ENCODE measurements at places on chromosomes 5 and 9.

- no peak for DNase-seq
These were observed 7.2 kb downstream of the BAG1 start for GRCh38 chr9:33257276-33257675.

DNA sequence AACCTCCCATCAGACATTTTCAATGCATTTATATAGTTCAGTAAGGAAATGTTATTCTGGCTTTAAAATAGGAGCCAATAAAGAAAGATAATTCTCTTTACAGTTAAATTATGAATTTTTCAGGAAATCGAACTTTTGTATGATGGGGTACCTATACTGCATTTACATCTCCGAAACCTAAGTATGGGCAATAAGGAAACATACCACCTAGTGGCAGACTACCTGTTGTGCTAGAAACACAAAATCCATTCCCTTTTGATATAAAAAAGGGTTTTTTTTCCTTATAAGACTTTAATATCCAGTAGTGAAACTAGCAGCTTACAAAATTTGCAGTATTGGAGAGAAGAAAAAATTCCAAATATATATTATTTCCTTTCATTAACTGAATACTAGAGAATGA is 21.3 kb upstream of the VLDLR start:
- no peak for DNase-seq

- no peak for DNase-seq
These were observed 378 bp downstream of the GPR151 start for GRCh38 chr5:146515473-146516150.

GRCh38 chr5:142014911-142015584 is 2.2 kb upstream of the GNPDA1 start:
- DNase-seq, result no peak

DNA sequence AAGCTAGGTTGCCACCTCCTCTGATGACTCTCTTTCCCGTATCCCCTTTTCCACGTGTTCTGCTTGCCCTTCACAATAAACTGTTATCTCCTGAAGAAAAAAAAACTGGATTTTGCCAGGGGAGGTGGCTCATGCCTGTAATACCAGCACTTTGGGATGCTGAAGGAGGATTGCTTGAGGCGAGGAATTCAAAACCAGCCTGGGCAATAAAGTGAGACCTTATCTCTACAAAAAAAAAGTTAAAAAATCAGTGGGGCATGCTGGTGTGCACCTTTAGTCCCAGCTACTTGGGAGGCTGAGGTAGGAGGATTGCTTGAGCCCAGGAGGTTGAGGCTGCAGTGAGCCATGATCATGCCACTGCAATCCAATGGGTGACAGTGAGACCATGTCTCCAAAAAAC is 81.7 kb upstream of the IL6ST start:
- DNase-seq, result no peak

DNA sequence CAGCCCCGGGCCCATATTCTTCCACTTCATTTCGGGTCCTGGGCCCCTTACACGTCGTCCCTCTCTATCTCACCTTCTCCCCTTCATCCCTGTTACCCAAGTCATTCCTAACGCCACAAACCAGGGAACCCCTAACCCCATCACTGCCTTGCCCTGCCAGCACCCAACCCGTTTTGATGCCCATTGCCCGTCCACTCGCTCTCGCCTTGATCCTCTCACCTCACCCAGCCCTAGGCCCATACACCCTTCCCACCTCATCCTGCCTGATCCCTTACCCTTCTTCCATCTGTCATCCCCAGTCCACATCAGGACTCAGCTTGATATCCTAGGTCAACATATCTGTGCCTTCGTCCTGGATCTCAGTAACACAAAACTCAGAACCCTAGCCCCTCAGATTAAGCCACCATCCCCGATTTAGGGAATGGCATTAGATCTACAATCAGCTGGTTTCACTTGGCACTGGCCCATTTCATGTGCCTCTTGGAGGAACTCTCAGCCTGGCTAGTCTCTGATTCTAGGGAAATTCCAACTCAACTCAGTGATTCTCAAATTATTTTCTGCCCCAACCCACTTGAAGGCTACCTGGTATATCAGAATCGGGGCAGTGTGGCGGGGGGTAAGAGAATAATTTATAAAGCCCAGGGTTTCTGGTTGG is 489 bp downstream of the CHMP5 start:
- no peak for DNase-seq

DNA sequence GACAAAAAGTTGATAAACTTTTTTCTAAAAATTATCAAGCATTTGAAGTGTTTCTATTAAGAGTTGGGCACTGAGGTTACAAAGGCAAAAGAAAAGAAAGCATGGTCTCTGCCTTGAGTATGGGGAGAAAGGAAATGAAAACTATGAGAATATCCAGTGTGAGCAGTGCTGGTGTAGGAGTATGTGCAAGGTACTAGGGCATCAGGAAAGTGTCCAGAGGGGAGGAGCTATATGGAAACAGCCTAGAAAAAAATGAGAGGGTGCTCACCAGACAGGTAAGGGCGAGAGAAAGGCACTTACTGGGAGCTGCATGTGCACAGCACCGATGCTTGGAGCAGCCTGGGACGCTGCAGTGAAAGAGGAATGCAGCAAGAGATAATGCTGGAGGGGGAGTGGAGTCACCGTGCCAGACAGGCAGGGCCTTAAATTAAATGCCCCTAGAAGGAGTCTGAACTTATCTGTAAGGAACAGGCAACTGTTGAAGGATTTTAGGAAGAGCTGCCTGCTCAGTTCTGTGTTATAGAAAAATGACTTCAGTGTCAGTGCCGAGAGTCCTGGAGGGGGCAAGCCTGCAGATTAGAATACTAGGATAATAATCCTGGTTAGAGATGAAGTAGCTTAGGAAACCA is 14.0 kb downstream of the MCC start:
- DNase-seq, result no peak

GRCh38 chr5:138605254-138605972 is 30.2 kb upstream of the HSPA9 start:
- no peak for DNase-seq

DNA sequence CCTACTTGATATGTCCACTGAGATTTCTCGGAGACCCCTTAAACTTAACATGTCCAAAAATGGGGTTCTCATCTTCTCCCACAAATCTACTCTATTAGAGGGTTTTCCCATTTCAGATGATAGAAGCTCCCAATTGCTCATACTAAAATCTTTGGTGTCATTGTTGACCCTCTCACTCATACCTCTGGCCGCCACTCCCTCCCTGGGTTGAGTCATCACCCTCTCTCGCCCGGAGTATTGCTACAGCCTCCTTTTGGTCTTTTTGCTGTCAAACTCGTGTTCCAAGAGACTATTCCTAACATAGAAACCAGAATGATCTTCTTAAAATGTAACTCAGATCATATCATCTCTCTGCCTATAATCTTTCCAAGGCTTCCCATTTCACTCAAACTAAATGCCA is 91.0 kb upstream of the GNAQ start:
- no peak for DNase-seq

GRCh38 chr9:132813115-132813771 is 64.8 kb downstream of the AK8 start:
- no peak for DNase-seq

DNA sequence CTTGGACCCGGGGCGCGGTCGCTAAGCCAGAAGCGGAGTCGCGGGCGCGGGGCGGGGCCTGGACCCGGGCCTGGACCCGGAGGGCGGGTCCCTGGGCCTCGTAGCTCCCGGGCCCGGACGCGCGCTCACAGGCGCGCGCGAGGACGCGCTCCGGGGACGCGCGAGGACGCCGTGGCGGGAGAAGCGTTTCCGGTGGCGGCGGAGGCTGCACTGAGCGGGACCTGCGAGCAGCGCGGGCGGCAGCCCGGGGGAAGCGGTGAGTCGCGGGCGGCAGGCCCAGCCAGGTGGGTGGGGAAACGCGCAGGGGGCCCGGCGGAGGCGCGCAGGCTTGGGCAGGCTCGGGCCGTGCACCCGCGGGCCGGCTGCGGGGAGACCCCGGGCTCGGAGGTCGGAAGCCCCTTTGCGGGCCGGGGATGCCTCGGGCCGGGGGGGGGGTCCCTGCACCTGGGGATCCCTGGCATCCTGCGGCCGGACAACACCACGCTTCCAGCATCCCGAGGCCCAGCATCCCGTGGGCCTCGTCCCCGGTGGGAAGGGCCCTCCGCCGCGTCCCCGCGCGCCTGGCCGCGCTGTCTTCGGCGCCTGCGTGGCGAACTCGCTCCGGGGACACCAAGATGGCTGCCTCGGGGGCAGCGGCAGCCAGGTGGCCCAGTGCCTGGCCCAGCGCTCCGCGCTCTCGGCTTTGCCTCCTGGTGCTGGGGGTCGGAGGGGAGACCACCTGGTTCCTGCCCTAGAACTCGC is at the start of gene SFXN1:
Gene SFXN1, plus strand, starts transcription at position 177 of the 741 bp plus-strand sequence. CDS start 13,544 bp downstream, outside the sequence.
- peak; percentile 52 for DNase-seq

- DNase-seq, result no peak
These were observed 37.3 kb downstream of the KCTD16 start for GRCh38 chr5:144207875-144208444.

DNA sequence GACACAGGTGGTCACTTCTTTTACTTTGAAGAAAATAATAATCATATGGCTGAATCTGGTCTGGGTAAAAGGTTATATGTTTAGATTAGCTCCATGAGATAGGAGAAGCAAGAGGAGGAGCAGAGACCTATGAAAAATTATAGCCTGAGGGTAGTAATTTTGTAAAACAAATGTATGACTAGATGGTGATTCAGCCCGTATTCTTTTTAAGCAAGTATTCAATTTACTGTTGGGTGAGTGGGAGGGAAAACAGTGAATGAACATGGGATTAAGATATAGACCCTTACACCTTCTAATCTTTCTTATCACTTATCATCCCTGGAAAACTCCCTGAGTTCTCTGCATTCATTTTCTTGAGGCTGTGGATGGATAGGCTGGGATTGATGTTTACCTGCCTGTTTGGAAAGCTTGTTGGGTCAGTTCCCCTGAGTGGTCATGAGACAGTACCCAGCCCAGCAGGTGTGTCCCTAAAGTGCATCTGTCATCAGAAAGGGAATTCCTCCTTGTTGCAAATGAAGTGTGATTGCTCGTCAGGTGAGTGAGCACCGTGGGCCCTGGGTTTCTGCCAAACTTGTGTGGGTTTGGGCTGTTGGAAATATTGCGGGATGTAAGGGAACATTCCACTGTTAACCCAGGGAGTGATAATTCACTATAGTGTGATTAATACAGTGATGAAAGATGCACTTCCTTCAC is 101.2 kb upstream of the GDNF start:
- DNase-seq, result no peak

GRCh38 chr5:150053713-150054392 is 32.5 kb downstream of the CSF1R start:
- DNase-seq, result no peak

GRCh38 chr5:131096774-131097710 is 68.0 kb downstream of the HINT1 start:
- DNase-seq, result no peak

- no peak for DNase-seq
These were observed 412.7 kb upstream of the SMC2 start for GRCh38 chr9:103681435-103681834.

DNA sequence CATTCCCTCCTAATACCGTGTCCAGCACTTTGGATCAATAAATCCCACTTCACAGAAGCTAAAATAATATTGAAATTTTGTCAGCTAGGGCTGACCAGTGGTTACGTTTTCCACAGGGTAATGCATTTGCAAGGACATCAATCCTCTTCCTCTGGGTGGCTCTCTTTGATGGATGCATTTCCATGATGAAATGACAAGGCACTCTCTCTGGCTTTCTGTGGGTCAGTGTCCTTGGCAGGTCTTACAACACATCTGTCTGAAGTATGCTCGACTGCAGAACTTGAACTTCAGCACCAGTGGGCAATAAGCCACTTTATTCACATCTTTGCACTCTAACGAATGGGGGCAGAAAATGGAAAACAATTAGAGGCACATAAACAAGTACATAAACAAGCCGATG is 330.1 kb downstream of the ADAMTS6 start:
- DNase-seq, result no peak

DNA sequence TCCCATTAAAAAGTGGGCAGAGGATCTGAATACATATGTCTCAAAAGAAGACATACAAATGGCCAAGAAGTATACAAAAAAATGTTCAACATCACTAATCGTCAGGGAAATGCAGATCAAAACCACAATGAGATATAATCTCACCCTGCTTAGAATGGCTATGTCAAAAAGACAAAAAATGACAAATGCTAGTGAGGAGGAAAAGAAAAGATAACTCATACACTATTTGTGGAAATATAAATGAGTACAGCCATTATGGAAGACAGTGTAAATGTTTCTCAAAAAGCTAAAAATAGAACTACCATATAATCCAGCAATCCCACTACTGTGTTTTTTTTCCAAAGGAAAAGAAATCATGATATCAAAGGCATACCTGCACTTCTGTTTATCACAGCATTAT is 450.7 kb downstream of the EFNA5 start:
- no peak for DNase-seq

DNA sequence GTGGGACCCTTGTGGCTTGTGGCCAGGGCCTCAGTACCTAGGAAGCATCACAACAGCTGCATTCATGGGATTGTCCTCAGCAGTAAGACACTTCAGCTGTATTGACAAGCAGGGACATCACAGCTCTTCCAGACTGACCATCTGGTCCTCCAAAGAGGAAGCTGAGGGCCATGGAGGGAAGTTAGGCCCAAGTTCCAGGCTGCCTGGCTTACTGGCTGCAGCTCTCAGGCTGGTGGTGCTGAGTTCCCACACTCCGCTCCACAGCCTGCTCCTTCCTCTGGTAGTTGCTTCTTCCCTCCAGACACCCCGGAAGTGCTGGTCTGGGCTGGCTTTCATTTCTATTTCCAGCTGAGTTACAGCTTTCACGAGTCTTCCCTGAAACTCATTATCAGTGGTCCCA is 5.7 kb upstream of the STING1 start:
- no peak for DNase-seq

- no peak for DNase-seq
These were observed 256.7 kb downstream of the ARRDC3 start for GRCh38 chr5:91126448-91126847.

- DNase-seq, result no peak
These were observed 329.6 kb downstream of the SLCO4C1 start for GRCh38 chr5:101966476-101966875.

DNA sequence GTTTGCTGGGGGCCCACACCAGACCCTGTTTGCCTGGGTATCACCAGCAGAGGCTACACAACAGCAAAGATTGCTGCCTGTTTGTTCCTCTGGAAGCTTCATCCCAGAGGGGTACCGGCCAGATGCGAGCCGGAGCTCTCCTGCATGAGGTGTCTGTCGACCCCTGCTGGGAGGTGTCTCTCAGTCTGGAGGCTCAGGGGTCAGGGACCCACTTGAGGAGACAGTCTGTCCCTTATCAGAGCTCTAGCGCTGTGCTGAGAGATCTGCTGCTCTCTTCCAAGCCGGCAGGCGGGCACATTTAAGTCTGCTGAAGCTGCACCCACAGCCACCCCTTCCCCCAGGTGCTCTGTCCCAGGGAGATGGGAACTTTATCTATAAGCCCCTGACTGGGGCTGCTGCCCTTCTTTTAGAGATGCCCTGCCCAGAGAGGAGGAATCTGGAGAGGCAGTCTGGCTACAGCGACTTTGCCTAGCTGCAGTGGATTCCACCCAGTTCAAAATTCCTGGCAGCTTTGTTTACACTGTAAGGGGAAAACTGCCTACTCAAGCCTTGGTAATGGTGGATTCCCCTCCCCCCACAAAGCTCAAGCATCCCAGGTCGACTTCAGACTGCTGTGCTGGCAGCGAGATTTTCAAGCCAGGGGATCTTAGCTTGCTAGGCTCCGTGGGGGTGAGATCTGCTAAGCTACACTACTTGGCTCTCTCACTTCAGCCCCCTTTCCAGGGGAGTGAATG is 206.0 kb upstream of the TLX3 start:
- DNase-seq, result no peak

GRCh38 chr5:42666869-42667268 is 89.7 kb upstream of the CCDC152 start:
- DNase-seq, result no peak

GRCh38 chr5:2125171-2125900 is 242.6 kb upstream of the IRX4 start:
- DNase-seq, result no peak

- DNase-seq, result no peak
These were observed 13.8 kb downstream of the SMIM15 start for GRCh38 chr5:61148515-61148914.

Data from T-helper 22 cell (primary cell).